ENCODE measurements at places on chromosomes 2 and 18. TPM values are rescaled to one million over a fixed set of nuclear protein-coding genes. Genes with fewer than 3 reads are reported as not detected.

Gene INPP5D
- polyA plus RNA-seq, result 0.26 TPM

Gene GATA6
- 0.65 TPM for polyA plus RNA-seq

- DNase-seq, result no peak
Measured at GRCh38 chr2:58620093-58620492, 379.0 kb upstream of the FANCL start.

GRCh38 chr18:13649397-13650390 lies 76.7 kb downstream of the FAM210A start:
- DNase-seq, result no peak

- no peak for DNase-seq
Measured at GRCh38 chr2:236775511-236775910, 205.9 kb downstream of the ACKR3 start.

DNA sequence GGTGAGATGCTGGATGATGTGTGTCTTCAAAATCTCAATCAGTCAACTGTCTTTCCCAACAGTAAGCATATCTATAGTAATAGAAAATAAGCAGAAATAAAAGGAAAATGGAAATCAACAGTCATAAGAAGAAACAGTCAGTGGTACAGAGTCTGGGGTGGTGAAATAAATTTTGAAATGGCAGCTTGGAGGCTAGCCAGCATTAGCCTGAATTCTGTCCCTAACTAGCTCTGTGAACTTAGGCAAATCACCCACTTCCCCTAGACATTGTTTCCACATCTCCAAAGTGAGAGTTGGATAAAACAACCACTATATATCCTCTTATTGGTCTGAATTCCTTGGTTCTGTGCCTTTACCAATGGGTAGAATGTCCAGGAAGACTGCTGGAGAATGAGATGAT lies 189.7 kb upstream of the REV1 start:
- no peak for DNase-seq

DNA sequence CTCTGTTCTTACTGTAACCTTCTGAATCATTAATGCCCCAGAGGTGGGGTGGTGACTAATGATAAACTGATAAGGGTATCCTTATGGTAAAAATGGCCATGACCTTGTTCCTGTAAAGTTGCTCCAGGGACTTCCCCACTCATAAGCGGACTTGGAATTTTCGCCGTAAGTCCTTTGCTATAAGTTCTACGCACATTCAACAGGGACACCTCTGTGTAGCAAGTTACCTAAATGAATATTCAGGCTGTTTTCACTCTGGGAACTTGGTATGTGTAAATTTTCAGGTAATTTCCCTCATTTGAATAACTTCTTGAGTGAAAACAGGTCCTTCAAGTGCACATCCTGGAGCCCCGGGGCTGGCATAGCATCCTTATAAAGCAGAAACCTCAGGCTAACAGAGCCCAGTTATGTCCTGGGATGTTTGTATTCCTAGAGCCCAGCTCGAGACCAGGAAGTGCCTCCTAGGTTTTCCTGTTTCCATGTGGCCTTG lies 9.4 kb upstream of the AGFG1 start:
- DNase-seq, result no peak
